Muscle of leg (tissue), 16 donors: ENCODE measurements at places on chromosomes 2 and 18.

- DNase-seq, result no peak
These were observed 558.3 kb downstream of the KCNJ3 start for GRCh38 chr2:155256803-155257202.

DNA sequence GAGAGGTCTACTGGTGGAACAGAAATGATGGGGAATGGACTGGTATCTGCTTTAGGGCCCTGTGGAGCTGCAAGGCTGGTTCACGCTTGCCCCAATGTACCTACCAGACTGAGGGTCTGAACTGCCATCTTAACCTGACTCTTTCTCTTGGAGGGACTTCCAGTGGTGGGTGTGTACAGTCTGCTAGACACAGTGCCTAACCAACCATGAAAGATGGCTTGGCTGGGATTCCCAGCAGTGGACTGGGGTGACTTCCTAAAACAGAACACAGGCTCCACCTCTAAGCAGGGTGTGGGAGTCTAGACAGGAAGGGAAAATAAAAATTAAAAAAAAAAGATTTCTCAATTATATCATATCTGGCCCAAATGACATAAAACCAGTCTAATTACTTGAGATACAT, 25.5 kb upstream of the MYO3B start:
- no peak for DNase-seq

- no peak for DNase-seq
These were observed 67.2 kb upstream of the ATL2 start for GRCh38 chr2:38444247-38444646.

DNA sequence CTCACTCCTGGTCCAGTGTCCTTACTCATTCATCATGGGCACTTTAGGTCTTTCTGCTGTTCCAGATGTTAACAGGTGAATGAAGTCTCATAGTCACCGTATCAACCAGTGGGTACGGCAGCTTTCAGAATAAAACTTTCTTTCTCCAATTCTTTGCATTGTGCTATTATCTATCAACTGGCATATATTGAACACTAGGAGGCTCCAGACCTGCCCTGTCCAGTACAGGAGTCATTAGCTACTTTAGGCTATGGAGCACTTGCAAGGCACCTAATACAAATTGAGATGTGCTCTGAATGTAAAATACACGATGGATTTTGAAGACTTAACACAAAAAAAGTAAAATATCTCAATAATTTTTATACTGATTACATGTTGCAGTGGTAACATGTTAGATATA, 43.2 kb upstream of the NEB start:
- no peak for DNase-seq

GRCh38 chr2:230793572-230794359, 71.0 kb upstream of the ITM2C start:
- DNase-seq, result peak; percentile 68

DNA sequence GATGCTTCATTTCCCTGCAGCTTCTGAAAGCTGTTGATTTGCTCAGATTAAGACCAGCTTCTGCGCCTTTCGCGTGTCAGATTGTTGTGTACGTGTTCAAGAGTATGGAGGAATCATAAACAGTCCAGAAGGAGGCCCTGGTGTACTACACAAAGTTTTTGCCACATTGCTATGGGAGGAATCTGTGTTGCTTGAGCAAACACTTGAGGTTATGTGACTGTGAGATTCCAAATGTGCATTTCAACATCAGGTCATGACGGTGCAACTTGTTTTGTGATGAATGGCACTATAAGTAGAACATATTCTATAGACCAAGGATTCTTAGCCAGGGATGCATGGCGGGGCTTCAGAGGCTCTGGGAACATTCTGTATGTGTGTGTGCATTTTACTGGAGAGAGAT, 35.0 kb downstream of the SRSF7 start:
- no peak for DNase-seq

- DNase-seq, result peak; percentile 18
These were observed 419.0 kb downstream of the NBAS start for GRCh38 chr2:15142069-15142689.

DNA sequence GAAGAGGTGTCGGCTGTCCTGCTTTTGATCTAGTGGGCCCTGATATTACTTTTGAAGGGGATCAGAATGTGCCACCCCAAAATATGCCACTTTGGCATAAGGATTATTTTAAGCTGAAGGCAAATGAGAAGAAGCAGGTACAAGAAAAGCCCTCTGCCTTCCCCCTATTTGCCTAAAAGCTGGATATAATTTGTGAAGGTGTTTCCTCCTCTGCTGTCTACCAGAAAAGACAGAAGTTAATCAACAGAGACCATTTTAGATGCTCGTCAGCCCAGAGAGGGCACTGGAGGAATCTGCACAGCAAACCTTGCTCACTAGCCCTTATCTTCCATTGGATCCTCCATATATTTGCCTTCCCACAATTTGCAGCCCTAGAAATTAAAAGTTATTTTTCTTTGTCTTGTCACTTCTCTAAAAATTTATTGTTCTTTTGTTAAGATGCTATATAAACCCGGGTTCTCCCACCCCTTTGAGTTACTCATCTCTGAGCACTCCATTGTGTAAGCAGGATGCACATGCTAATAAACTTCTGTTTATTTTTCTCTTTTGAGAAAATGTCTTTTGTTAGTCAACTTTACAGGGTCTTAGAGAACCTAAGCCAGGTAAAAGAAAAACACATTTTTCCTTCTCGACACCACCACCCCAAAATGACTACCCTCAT, 163.2 kb upstream of the SLC1A4 start:
- DNase-seq, result no peak

DNA sequence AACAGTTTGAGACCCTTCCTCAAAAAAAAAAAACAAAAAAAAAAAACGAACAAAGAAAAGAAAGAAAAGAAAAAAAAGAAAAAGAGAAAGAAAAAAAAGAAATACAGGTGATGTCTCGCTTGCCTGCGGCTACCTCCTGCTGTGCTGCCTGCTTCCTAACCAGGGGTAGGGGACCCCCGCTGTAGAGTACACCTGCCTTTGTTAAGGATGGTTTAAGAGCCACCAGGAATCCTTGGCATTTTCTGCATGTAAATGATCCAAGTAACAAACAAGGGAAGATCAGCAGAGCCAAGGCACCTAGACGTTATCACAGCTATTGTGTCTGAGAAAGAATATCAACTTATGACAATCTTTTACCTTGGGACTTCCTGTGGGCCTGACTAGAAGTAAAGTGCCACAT, 856.8 kb upstream of the GCFC2 start:
- no peak for DNase-seq

- no peak for DNase-seq
These were observed 10.0 kb downstream of the CAPN10 start for GRCh38 chr2:240596491-240596931.

GRCh38 chr2:101296371-101296770, 12.1 kb downstream of the RNF149 start:
- no peak for DNase-seq

GRCh38 chr2:105129722-105130232, 91.9 kb downstream of the MRPS9 start:
- DNase-seq, result no peak

- DNase-seq, result no peak
These were observed 44.9 kb upstream of the SLC3A1 start for GRCh38 chr2:44230378-44230777.

DNA sequence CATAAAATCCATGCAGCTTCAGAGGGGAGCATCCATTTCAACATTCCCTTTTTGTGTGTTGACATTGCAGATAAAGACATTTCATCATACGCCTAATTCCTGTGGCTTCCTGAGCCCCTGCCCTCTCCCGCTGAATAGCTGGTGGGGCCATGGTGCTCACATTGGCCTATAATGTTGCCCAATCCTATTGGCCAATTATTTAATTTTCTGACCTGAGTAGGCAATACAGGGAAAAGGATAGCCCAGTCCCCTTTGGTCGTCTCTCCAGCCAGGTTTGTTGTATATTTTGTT, 163.8 kb upstream of the MYCN start:
- no peak for DNase-seq

- no peak for DNase-seq
These were observed 83.1 kb downstream of the CDC42EP3 start for GRCh38 chr2:37588316-37588777.

DNA sequence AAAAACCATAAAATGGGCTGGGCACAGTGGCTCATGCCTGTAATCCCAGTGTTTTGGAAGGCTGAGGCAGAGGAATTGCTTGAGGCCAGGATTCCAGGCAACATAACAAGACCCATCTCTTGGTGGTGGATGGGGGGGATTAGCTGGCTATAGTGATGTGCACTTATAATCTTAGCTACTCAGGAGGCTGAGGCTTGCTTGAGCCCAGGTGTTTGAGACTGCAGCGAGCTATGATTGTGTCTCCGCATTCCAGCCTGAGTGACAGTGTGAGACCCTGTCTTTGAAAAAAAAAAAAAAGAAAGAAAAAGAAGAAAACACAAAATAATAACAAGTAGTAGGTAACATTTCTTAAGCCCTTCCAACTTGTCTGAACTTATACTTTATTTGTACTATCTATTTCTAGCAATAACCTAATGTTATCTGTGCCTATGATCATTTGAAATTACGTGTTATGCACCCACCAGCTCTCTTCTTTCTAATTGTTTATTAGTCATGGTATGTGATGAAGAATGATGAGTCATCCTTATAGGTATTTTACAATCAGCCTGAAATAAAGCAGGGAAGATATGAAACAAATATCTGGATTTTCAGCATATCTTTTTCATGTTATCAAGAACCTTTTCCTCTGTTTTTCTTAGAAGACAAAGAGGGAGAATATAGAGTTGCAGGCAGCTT, 129.3 kb upstream of the UNC80 start:
- DNase-seq, result no peak

- DNase-seq, result no peak
These were observed 199.1 kb upstream of the CELF4 start for GRCh38 chr18:37764541-37765288.

DNA sequence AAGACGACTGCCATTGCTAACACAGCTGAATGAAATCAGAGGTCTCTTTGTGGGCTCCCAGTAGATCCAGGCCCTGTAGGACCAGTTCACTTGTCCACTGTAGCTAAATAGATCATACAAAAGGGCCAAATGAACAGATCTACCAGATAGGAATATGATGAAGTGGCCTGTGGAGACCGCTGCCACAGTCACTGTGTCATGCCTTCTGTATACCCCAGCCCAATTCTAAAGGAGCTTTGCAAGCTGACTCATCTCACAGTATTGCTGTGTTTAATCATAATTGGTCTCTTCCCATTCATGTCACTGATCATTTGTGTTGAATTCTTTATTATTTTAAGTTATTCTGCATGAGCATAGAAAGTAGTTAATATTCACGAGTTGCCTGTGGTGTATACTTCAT, 125.8 kb downstream of the MTCL1 start:
- no peak for DNase-seq

GRCh38 chr2:234951664-234952269, at the start of gene SH3BP4:
Gene SH3BP4 (plus strand): TSS chr2:234952017. CDS start chr2:235035003, 82,986 bp downstream.
- DNase-seq, result peak; percentile 88

- DNase-seq, result no peak
These were observed 56.0 kb upstream of the RPL31 start for GRCh38 chr2:100945930-100946607.

GRCh38 chr2:135840601-135841000, 3.6 kb upstream of the LCT start:
- DNase-seq, result peak; percentile 26

DNA sequence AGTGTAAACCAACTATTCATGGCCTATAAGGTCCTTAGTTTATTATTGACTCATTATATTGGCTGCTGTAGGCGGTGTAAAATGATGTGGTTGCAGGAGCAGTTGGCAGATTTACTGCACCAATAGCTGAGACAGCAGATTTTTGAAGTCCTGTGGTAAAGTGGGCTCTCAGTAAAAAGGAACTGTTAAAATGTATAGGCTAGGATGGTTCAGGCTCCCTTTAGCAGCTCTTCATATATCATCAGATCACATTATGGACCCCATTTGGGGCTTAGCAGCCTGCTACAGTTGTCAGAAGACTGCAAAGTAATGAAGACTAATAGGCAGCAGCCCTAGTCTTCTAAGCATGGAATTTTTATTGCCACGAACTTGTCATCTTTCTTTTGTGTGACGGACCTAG, 27.8 kb downstream of the MTX2 start:
- DNase-seq, result no peak

- no peak for DNase-seq
These were observed 21.2 kb downstream of the WDFY1 start for GRCh38 chr2:223923976-223924375.

DNA sequence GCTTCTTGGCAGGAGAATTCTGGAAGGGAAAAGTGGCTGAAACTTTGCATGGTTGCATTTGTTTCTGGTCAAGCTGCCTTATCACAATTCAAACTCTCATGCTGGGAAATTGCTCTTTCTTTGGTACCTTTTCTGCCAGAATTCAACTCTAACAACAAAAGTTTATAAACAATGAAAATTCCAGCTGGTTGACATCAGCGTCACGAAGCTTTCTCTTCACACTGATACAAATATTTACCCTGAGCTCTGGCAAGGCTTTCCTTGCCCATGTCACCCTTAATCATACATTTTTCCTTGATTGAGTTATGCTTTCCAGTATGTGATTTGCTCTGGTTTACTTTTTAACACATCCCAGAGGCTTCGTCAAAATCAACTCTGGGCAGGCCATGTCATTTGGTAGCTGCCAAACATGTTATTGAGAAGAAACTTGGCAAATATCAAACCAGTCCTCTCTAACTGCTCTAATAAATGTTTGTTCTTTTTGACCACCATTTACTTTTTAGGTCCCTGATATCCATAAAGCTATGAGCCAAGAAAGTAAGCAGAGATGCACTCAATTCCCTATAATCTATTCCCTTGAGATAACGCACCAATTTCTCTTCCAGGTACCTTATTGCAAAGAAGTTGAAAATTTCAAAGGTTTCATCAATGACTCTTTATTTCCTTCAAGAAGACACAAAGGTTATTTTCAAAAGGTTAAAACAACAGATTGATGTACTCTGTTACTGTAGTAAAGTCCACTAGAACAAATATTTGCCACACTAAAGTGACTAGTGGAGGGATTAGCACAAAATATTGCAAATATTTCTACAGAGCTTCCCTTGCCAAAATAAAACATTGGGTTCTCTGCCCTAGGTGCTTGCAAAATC, 1241.1 kb upstream of the ZEB2 start:
- DNase-seq, result peak; percentile 85

DNA sequence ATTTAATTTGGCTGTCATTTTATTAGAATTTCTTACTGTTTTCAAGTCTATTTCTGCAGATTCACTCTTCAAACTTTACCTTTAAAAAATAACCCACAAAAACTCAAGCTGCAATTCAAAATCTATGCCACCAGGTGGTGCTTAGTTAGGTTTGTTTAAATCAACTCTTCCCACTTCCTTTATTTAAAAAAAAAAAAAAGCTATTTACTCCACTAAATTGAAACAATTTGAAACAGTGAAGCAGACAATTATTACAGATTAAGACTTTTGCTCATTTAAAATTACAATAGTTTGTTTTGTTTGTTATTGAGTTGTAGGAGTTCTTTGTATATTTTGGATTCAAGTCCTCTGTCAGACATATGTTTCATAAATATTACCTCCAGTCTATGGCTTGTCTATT, 300.0 kb downstream of the PDE11A start:
- no peak for DNase-seq
